ENCODE measurements at places on chromosomes 12 and 14. TPM values are rescaled to one million over a fixed set of nuclear protein-coding genes. Genes with fewer than 3 reads are reported as not detected.

Gene TMEM52B
- not detected for total RNA-seq

Gene KRT72
- total RNA-seq: not detected

Gene LRP1-AS
- not detected for total RNA-seq

Gene LRTM2
- not detected for total RNA-seq

Gene BEST3
- total RNA-seq: not detected

Gene KRT79
- total RNA-seq: not detected

Gene ORMDL2
- 30.4 TPM for total RNA-seq

Gene SRP54
- total RNA-seq: 55.2 TPM

Gene WDHD1
- total RNA-seq: 10.5 TPM

Gene NID2
- 183 TPM for total RNA-seq

Gene ZCCHC8
- total RNA-seq: 11.9 TPM

Gene SLC15A4
- 63.6 TPM for total RNA-seq

Gene STAC3
- 0.33 TPM for total RNA-seq

Gene PACS2
- total RNA-seq: 101 TPM

Gene ADAMTS20
- total RNA-seq: not detected

Gene CLEC2A
- not detected for total RNA-seq

Gene KERA
- not detected for total RNA-seq

Gene TRAF3
- total RNA-seq: 36.7 TPM

Gene KANSL2
- total RNA-seq: 33.4 TPM

Gene DPPA3
- total RNA-seq: not detected

Gene PIANP
- 1.3 TPM for total RNA-seq

Gene NRXN3
- 2.9 TPM for total RNA-seq

Gene KRT8
- total RNA-seq: 9.3 TPM

Gene TMEM30B
- total RNA-seq: 0.86 TPM

Gene KLHL33
- total RNA-seq: 0.03 TPM

Gene MIP
- 0.13 TPM for total RNA-seq

Gene LBHD2
- total RNA-seq: not detected

Gene RNASE4
- 59.6 TPM for total RNA-seq

Gene FOXM1
- 3.5 TPM for total RNA-seq

Gene FBXO21
- total RNA-seq: 118 TPM

Gene CHMP4A
- total RNA-seq: 21.8 TPM

Gene EML5
- 0.13 TPM for total RNA-seq

Gene TAMALIN
- total RNA-seq: 2.7 TPM

Gene B4GALNT1
- total RNA-seq: 14.5 TPM

Gene PTPRB
- 8.6 TPM for total RNA-seq

Gene GPRC5D
- total RNA-seq: 0.13 TPM

Gene TSPAN11
- total RNA-seq: 0.13 TPM

Gene C12orf50
- total RNA-seq: not detected

Gene AMN1
- 14.9 TPM for total RNA-seq

Gene NKX2-8
- not detected for total RNA-seq

Gene LRRC43
- 1.2 TPM for total RNA-seq

Gene TSPAN19
- total RNA-seq: not detected

Gene MYO1A
- 0.53 TPM for total RNA-seq

Gene SIVA1
- 47.0 TPM for total RNA-seq

Measured in smooth muscle cell of the pulmonary artery (primary cell).